ENCODE measurements at places on chromosomes 2 and 18.

DNA sequence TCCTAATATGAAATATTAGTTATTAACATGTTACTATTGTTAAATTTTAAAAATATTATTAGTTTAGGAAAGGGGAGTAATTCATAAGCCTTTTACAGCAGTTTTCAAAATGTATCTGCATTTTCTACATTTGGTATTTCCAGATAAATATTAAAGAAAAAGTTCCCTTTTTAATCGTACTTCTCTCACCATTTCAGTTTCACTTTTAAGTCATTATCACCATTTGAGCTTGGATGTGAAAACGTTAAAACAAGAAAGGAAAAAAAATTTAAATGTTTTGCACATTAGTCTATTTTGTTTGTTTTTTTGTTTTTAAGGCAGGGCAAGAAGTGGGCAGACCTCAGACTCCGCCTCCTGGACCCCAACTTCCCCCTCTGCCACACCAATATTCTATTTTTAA, 3.3 kb upstream of the SRSF7 start:
- DNase-seq = no peak

- no peak for DNase-seq
Observed at GRCh38 chr2:28809927-28810326, 707 bp upstream of the SPDYA start.

DNA sequence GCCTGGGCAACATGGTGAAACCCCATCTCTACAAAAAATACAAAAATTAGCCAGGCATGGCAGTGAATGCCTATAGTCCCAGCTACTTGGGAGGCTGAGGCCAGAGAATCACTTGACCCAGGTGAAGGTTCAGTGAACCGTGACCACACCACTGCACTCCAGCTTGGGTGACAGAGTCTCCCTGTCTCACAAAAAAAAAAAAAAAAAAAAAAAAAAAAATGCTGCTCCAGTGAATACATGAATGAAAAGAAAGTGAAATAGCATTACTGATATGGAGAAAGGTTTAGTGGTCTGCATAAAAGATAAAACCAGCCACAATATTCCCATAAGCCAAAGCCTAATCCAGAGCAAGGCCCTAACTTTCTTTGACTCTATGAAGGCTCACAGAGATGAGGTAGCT, 44.5 kb downstream of the METTL8 start:
- no peak for DNase-seq

DNA sequence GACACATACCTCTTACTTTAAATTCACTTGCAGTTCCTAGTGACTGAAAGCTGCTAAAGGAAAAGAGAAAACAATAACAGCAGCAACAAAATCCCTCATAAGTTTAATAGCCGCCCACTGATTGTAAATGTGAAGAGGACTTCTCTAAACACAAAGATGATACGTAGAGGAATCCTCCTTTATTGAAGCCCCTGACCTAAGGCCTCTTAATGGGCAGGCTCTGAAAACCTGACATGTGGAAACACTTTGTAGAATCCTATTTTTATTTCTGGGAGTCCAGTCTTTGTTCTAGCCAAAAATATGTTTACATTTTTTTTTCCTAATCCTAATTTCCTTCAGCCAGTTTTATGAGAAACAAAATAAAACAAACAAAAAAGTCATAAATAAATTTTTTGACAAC, 1277.7 kb upstream of the CELF4 start:
- no peak for DNase-seq

- no peak for DNase-seq
Observed at GRCh38 chr18:10838553-10838952, 310.8 kb downstream of the PIEZO2 start.

GRCh38 chr2:238142382-238143205, 4.1 kb downstream of the KLHL30 start:
- DNase-seq = no peak

DNA sequence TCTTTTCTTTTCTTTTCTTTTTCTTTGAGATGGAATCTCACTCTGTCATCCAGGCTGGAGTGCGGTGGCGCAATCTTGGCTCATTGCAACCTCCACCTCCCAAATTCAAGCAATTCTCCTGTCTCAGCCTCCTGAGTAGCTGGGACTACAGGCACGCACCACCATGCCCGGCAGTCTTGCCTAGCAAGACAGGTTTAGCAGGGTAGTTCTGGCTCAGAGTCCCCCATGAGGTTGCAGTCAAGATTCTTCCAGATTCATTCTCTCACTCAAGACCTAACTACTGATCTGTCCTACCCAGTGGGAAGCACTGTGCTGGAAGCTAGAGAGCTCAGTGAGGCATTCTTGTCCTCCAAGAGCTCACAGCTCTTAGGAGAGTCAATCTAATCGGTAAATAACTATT, 17.6 kb upstream of the ZAP70 start:
- no peak for DNase-seq

GRCh38 chr2:206323486-206323885, 49.0 kb downstream of the ZDBF2 start:
- no peak for DNase-seq

DNA sequence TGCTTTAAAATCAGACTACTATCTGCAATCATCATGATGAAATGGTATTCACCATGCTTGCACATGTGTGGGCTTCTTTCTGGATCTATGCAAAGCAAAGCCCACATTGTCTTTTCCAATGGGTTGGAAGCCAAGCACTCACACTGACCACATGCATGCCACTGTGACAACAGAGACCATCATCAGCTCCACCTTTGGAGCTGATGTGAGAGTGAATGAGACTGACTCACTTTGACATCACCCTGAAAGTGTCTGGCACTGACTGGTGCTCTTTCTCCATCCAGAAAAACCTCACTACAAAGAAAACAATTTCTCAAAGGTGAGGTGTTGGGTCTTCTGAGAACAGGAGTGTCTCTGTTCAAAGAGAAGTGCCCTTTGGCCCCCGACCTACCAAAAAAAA, 4.7 kb downstream of the MYO5B start:
- DNase-seq = no peak

GRCh38 chr2:15753811-15754702, 162.4 kb downstream of the DDX1 start:
- no peak for DNase-seq

GRCh38 chr2:145284551-145284950, 764.6 kb upstream of the ZEB2 start:
- no peak for DNase-seq

DNA sequence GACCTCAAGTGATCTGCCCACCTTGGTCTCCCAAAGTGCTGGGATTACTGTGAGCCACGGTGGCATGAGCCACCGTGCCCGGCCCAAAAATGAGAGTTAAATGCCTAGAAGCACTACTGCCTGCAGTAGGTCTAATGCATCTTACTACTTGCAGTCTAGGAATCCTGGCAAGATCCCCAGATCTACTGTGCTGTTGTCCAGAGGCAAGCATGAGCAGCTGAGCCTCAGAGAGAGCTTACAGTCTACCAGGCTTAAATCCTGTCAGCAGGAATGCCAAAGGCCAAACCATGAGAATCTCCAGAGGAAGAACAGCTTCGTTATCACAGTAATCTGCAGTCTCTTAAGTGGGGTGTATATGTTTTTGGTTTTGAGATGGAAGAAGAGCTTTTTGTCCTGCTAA, 54.4 kb downstream of the XRCC5 start:
- no peak for DNase-seq

- no peak for DNase-seq
Observed at GRCh38 chr2:113755035-113755834, 1.2 kb downstream of the SLC35F5 start.

DNA sequence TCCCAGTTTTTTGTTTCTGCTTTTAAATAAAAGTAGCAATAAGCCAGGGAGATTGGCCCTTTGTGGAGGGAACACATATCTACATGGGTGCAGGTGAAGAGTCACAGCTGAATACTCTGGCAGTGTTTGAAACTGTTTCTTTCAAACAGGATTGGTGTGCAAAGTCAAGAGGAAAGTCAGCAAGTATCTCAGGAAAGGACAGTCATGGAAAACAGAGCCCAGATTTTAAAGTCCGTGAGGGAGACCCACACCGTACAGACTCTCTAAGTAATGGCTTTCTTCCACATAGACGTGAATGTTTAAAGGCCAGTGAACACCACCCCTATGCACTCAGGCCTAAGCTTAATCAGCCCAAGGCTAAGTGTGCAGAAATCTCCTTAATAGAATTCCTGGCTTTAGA, 95.3 kb downstream of the GFPT1 start:
- DNase-seq = no peak

GRCh38 chr2:95760806-95761525, 169.2 kb downstream of the TRIM43 start:
- DNase-seq = no peak

DNA sequence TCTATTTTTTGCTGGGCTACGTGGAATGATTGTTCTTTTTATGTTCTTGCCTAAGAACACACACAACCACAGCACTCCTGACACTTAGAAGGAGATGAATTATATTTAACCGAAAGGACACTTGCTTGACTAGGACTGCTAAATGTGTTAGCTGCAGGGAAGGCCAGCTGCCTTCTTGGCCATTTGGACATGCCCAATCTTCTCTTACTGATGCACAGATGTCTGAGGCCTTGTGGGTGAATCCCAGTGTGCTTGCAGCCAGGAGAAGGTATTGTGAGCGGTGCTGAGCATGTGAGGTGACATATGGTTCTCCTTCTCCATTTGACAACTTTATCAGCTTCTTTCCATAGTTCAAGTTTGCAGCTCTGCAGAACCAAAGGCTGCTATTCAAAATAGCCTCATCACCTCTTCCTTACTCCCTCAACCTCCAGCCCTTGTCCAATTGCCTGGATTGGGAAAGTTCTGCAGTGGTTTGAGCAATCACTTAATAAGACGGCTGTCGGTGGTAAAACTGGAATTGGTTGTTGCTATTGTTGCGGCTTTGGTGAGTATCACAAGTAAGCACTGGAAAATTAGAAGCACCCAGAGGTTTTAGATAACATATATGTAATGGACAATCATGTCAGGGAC, 1113.3 kb downstream of the TSN start:
- no peak for DNase-seq

DNA sequence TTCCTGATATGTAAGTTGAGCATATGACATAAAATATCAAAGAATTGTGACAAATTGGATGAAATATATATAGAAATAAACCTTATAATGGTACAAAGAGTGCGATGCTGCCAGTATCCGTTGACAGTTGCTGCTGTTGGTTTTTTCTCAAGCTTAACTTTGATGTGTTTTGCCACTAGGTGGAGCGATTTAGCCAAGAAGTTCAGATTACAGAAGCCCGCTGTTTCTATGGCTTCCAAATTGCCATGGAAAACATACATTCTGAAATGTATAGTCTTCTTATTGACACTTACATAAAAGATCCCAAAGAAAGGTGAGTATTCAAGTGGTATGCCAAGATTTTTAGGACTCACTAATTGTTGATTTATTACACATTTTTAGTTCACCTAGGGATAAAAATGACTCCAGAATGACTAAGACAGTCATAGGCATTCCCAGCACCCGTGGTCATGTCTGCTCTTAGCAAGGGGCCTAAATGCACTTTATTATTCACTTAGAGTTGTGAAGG, 2.1 kb downstream of the RRM2 start:
- DNase-seq = peak; percentile 14

GRCh38 chr2:113216891-113217454, 43.2 kb downstream of the PSD4 start:
- DNase-seq = no peak

DNA sequence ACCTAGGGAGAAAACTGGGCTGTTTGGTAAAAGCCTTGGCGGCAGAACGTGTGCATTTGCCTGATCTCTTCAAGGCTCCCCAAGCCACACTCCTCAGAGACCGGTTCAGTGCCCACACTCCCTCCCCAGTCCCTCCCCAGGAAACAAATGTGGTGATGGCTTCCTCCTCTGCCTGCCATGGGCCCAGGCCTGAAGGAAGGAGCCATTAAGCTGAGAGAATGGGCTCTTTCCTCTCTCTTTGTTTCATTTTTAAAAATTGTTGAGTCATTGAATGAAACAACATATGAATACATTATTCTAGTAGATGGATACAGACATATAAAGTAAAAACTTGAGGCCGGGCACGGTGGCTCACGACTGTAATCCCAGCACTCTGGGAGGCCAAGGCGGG, 50.6 kb upstream of the YWHAQ start:
- no peak for DNase-seq

GRCh38 chr2:226977775-226978190, 141.9 kb downstream of the RHBDD1 start:
- no peak for DNase-seq

DNA sequence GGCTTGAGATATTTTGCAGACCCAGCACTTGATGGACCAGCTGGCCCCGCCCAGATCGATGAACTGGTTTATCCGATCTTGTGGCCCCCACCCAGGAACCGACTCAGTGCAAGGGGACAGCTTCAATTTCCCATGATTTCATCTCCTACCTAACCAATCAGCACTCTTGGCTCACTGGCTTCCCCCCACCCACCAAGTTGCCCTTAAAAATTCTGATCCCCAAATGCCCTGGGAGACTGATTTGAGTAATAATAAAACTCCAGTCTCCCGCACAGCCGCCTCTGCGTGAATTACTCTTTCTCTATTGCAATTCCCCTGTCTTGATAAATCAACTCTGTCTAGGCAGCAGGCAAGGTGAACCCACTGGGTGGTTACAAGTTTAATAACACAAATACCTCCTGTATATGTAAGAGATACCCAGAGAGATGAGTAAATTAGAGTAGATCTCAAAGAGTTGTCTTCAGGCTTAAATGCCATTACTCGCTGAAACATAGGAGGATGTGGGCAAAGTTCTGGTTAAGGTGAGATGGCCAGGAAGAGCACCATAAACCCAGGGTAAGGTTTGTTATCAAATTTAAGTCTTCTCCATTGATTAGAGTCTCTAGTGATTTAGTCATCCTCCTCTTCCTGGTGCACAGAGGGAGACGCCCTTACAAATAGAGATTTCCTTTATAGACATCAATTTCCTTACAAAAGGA, 222.8 kb downstream of the ARL4C start:
- no peak for DNase-seq

- no peak for DNase-seq
Observed at GRCh38 chr2:104853534-104854497, at the start of gene POU3F3. Gene POU3F3, plus strand, starts transcription at chr2:104854115. Its CDS starts 1,396 bp downstream, at chr2:104855511.

- no peak for DNase-seq
Observed at GRCh38 chr2:119316066-119316465, 50.6 kb downstream of the C2orf76 start.

DNA sequence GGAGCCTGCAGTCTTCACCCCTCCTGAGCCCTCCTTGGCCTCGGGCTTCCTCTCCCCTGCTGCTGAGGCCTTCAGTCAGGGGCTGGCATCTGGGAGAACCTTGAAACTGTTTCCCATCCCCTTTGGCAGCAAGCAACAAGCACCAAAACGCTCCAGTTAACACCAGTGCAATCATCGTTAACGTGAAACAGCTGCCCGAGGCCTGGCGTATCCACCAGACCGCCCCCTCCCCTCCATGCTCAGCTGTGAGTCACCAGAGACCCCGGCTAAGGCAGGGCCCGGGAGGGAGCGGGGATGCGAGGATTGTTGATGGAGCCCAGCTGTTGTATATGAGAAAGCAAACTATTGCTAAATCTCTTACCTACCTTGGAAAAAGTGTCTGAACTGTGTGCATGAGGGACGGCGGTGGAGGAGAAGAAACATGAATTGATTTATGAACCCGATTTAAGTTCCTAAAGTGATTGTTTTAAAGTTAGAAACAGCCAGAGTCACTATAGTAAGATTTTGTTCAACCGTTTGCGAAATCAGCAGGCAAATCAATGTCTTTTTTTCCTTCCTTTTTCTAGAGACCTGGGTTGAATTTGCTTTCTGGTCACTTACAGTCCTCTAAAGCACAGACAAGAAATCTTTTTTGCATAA, 5.2 kb downstream of the ZFP36L2 start:
- DNase-seq = peak; percentile 22

- no peak for DNase-seq
Observed at GRCh38 chr2:200679127-200679526, 93.3 kb downstream of the AOX1 start.

- no peak for DNase-seq
Observed at GRCh38 chr2:3241971-3242746, 135.5 kb downstream of the EIPR1 start.
